ENCODE measurements at places on chromosomes 1 and 21.

DNA sequence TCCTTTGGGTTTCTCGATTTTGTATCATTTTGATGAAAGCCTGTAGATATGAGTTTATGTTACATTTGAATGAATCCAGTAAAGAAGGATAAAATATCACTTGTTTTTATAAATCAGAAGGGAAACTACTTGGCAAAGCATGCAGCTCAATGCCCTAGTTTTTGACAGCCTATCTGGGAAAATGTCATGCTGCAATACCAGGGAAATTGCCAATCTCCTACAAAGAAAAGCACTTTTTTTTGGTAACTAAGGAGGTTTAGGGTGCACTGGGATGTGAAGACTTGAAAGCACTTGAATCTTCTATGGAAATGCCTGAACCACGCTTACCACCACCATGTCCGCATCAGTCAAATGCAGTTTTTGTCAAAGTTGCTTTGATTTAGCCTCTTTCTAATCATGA, 446.9 kb upstream of the LRRC7 start:
- no peaks in the 10 kb centered on the region for H3K27me3 ChIP-seq
- no peak overlapping the region for H3K4me3 ChIP-seq
- H3K36me3 ChIP-seq = no peaks in the 10 kb centered on the region
- no peak overlapping the region for H3K27ac ChIP-seq
- no peaks in the 10 kb centered on the region for H3K4me1 ChIP-seq

DNA sequence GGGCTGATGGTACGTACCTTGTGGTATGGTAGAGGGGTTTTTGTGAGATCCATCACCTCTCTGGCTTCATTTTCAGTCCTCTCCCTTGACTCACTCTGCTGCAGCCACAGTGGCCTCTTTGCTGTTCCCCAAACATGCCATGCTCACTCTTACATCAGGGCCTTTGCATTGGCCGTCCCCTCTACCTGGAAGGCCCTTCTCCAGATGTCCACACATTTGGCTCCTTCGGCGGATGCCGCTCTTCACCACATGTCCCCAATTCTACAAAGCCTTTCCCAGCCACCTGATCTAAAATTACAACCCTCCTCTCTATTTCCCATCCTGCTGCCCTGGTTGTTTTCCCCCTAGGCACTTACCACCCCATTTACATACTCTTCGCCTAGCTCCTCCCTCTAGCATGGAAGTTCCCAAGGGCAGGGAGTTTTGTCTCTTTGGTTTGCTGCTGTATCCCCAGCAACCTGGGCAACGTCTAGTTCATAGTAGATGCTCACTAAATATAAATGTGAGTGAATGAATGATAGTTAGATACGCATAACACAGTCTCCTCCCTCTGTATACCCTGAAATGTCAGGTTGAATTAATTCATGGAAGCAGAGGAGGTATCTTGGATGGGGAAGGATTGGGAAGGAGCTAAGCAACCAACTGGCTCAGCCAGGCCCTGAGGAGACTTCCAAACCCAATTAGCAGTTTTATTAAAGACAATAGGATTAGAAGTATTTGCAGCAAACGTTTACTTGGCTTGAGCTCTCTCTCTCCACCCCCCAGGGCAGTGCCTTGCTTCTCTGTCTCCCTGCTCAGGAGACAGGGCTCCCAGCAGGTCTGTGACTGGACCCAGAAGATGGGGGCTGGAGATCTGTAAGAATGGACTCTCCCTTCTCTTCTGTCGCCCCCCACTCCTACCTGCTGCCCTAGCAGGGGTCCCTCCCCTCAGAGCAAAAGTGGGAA, 264.2 kb downstream of the GRIK3 start:
- DNase-seq = no peak
- H3K4me3 ChIP-seq = no peak overlapping the region
- no peaks in the 10 kb centered on the region for H3K4me1 ChIP-seq

GRCh38 chr1:36650200-36651065, 167.7 kb upstream of the CSF3R start:
- no peak overlapping the region for H3K4me3 ChIP-seq
- DNase-seq = peak; percentile 84
- no peak overlapping the region for H3K27ac ChIP-seq
- no peaks in the 10 kb centered on the region for H3K27me3 ChIP-seq
- no peaks in the 10 kb centered on the region for H3K36me3 ChIP-seq

DNA sequence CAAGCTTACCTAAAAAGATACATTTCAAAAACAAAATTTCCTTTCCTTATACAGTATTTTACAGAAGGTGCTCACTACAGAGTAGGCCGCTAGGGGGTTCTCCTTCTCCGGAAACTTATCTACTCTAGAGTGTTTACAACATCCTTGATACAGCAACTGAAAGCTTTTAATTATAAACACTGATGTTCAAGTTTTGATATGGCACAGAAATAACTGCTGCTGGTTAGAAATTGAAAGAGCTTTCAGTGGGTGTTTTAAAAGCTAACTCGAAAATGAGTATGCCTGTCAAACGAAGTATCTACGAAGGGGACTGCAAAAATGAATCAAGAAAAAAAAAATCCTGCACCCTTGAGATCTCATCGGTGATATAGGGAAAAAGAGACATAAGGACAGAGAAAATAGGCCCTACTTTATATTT, 1.0 kb downstream of the YOD1 start:
- DNase-seq = peak; percentile 48
- H3K36me3 ChIP-seq = peaks cover 13% of the 10 kb centered on the region
- peak overlapping the region; percentile 74 for H3K27ac ChIP-seq
- H3K4me3 ChIP-seq = peak overlapping the region; percentile 100
- H3K4me1 ChIP-seq = peaks cover 3% of the 10 kb centered on the region

DNA sequence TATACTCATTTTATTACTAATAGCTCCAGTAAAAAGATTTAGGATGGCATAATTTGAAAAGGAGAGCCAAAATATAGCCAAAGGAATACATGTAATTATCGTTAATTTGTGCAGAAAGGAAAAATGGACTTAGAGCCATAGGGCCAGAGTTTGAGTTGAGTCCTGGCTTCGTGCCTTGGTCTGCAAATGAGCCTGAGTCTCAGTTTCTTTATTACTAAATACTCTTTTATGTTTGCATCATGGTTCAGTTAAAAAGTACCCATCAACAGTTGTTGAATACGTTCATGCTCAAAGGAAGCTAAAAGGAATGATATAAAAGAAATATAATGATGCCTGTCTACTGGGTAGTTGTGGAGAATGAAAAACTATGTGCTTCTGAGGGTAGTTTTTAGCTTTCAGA, 155.7 kb upstream of the FAM78B start:
- no peak overlapping the region for H3K27ac ChIP-seq
- H3K4me3 ChIP-seq = no peak overlapping the region
- H3K4me1 ChIP-seq = no peaks in the 10 kb centered on the region

- H3K4me1 ChIP-seq = no peaks in the 10 kb centered on the region
- peaks cover 7% of the 10 kb centered on the region for H3K36me3 ChIP-seq
- DNase-seq = peak; percentile 95
- H3K4me3 ChIP-seq = no peak overlapping the region
- H3K27ac ChIP-seq = no peak overlapping the region
Observed at GRCh38 chr1:206430031-206430983, 40.0 kb upstream of the IKBKE start.

Data from trophoblast cell (in vitro differentiated cells and primary cell).